ENCODE measurements at places on chromosomes 2 and 18.

- DNase-seq = no peak
Observed at GRCh38 chr18:42950732-42951131, 164.8 kb downstream of the RIT2 start.

DNA sequence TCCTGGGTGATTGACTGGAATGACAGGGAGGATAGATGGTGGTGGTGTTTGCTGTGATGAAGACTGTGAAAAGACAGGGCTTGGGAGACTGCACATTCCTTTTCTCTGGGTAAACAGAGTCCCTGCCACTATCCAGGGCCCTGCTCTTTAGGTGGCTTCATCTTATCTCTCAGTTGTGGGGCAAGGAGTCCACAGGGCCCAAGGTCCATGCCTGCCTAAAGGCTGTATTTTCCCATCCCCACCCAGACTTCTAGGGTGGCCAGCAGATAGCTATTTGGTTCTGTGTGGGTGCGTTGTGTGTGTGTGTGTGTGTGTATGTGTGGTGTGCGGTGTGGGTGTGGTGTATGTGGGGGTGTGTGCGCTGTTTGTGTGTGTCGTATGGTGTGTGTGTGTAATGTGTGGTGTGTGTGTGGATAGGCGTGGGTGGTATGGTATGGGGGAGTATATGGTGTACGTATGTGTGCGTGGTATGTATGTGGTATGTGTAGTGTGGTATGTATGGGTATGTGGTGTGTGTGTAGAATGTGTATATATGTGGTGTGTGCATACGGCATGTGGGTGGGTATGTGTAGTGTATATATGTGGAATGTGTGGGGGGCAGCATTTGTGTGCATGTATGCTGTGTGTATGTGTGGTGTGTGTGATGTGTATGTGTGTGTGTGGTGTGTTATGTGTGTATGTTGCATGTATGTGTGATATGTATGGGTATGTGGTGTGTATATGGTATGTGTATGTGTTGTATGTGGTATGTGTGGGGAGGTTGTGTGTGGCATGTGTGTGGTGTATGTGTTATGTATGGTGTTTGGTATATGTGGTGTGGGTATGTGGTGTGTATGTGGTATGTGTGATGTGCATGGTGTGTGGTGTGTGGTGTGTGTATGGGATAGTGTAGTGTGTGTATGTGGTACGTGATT, 10.5 kb upstream of the XRCC5 start:
- no peak for DNase-seq

- no peak for DNase-seq
Observed at GRCh38 chr2:168237741-168238140, 9.7 kb downstream of the STK39 start.

DNA sequence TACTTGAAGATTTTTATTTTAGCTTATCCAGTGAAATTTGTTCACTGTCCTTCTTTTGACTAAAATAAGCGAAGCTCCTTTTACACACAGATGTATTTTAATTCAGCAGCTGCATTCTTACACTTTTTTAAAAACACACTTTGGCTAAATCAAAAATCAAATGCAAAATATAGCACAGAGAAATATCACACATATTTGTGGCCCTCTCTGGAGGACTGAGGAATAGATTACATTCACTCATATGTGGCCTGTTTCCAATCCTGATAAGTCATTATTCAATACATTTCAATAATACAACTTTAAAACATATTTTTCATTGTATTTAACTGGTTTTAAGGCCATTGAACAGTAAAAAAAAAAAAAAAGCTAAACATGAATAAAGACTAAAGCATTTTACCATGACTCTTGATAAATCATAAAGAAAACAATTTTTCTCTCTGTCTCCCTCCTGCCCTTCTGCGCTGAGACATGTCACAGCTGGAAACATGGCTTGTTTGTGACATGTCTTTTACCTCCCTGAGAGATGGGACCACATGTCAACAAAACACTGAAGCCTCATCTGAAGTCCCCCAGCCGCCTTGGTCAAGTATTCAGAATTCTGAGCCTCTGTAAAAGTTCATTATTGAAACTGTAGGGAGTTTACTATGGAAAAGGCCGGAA, 221.0 kb downstream of the ZNF407 start:
- DNase-seq = no peak

DNA sequence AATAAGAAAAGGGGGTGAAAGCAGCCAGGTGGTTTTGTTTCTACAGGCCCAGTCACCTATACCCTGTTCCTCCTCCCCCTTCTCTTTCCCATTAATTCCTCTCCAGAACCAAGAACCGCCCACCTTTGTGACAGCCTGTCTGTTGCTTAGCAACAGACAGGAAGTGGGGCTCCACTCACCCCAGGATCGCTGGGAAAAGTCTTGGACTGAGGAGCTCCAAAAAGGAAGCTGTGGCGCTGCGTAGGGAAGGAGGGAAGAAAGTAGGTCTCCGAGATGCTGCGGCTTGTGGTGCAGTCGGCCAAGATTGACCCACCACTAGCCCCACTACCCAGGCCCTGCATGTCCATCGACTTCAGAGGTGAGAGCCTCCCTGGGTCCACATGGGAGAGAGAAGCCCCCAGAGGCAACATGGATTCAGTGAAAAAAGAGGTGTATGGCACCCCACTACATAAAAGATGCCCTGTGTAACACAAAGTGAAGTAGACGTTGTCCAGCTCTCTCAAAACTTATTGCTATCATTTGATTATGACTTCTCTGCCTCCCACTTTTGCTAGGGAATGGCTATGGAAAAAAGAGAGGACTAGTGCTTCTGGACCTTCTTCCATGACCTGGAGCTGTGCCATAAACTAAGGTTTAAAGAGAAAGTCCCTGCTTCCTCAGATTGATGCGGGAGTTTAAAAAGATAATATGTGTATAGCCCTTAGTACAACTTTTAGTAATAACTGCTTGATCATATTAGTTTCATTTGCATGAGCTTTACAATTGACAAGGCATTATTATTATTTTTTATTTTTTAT, at the start of gene FER1L5:
TSS of gene FER1L5 (plus strand) at position 201 of the 797 bp plus-strand sequence. CDS start at position 274, 73 bp downstream.
- DNase-seq = no peak

GRCh38 chr2:74577448-74577847, 22.9 kb downstream of the DOK1 start:
- no peak for DNase-seq

DNA sequence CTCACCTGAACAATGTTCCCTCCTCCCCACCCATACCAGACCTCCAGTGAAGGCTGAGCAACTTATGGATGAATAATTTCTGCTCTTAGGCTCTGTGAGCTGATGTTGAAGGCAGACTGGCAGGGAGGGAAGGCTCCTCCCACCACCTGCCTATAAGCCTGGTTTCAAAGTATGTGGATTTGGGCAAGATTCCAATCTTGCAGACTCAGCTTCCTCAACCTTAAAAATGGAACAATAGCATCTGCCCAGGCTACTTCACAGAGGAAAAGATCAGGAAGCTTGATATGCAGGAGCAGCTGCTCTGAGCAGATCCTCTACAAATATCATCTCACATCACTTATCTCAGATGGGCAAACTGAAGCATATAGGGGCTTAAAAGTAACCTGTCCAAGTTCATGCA, 112.2 kb downstream of the ZFP36L2 start:
- DNase-seq = no peak

- DNase-seq = no peak
Observed at GRCh38 chr18:7358989-7359726, 128.3 kb downstream of the LRRC30 start.

- DNase-seq = peak; percentile 61
Observed at GRCh38 chr2:190344276-190344827, 963 bp downstream of the INPP1 start.
